ENCODE measurements at places on chromosomes 2 and 18. TPM values are rescaled to one million over a fixed set of nuclear protein-coding genes. Genes with fewer than 3 reads are reported as not detected.

- no peak for DNase-seq
- H3K36me3 ChIP-seq, result no peaks in the 10 kb centered on the region
- H3K27me3 ChIP-seq, result peaks cover 72% of the 10 kb centered on the region
- H3K4me3 ChIP-seq, result peak overlapping the region; percentile 33
- H3K27ac ChIP-seq, result no peak overlapping the region
- H3K4me1 ChIP-seq, result peaks cover 15% of the 10 kb centered on the region
Measured at GRCh38 chr2:176177580-176178037, 10.9 kb upstream of the HOXD1 start.

DNA sequence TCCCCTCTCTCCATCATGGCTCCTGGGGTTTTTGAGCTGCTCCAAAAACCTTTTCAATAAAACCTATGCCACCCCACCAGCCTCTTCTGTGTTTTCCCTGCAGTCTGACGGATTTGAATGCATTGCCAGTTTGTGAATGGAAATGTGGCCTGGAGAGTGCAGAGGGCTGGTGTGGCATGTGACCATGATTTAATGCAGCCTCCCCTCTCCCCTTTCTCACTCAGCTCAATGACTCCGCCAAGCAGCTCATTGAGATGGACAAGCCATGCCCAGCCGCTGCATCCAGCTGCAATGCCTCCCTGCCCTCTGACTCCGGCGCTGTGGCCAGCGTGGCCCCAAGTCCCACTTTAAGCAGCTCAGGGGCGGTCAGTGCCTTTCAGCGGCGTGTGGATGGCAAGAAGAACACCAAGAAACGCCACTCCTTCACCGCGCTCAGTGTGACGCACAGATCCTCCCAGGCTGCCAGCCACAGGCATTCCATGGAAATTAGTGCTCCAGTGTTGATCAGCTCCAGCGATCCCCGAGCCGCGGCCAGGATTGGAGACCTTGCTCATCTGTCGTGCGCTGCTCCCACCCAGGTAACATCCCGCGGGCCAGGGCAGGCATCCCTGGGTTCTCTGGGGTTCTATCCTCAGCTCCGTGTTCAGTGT lies 215.3 kb downstream of the SEPTIN10 start:
- no peaks in the 10 kb centered on the region for H3K4me1 ChIP-seq
- no peak overlapping the region for H3K27ac ChIP-seq
- no peak overlapping the region for H3K4me3 ChIP-seq
- H3K36me3 ChIP-seq, result no peaks in the 10 kb centered on the region

DNA sequence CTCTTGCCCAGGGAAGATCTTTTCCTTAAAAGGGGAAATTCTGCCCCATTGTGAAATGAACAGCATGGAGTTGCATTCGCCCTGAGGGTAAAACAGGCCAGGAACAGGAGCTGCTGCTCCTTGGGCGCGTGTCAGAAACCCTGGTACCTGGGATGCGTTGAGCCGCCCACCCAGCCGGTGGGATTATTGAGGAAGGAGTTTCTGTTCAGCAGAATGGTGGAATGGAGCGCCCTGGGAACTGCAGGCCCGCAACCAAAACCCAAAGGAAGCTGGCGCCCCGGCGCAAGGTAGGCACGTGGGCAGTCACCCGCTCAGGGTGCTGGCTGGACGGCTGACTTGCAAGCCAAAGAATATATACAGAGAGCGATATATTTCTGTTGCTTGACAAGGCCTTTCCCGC lies 73.5 kb downstream of the MTCL1 start:
- peaks cover 7% of the 10 kb centered on the region for H3K36me3 ChIP-seq
- no peaks in the 10 kb centered on the region for H3K27me3 ChIP-seq
- H3K4me3 ChIP-seq, result no peak overlapping the region
- DNase-seq, result no peak
- H3K27ac ChIP-seq, result no peak overlapping the region

- no peak overlapping the region for H3K27ac ChIP-seq
- DNase-seq, result no peak
- H3K4me1 ChIP-seq, result no peaks in the 10 kb centered on the region
- H3K27me3 ChIP-seq, result no peaks in the 10 kb centered on the region
- H3K36me3 ChIP-seq, result no peaks in the 10 kb centered on the region
- H3K4me3 ChIP-seq, result no peak overlapping the region
Measured at GRCh38 chr2:18788592-18788991, 199.2 kb upstream of the NT5C1B start.

- no peaks in the 10 kb centered on the region for H3K4me1 ChIP-seq
- no peak overlapping the region for H3K4me3 ChIP-seq
- no peak overlapping the region for H3K27ac ChIP-seq
Measured at GRCh38 chr18:35089891-35090550, 48.8 kb downstream of the MAPRE2 start.

- no peaks in the 10 kb centered on the region for H3K36me3 ChIP-seq
- H3K4me3 ChIP-seq, result no peak overlapping the region
- DNase-seq, result no peak
- H3K4me1 ChIP-seq, result no peaks in the 10 kb centered on the region
Measured at GRCh38 chr2:24024018-24024417, 14.1 kb downstream of the MFSD2B start.

DNA sequence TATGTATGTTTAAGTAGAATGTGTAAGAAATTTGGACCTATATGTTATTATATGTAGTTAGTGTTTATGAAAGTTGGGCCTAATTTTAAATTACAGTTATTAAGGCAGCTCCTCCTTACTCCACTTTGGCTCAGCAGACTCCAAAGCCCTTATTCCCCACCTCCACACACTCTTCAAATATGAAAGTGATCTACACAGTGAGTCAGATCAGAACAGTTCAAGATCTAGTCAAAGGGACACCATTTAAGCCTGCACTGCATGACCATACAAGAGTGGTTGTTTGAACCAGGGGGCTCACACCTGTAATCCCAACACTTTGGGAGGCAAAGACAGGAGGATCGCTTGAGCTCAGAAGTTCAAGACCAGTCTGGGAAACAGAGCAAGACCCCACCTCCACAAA lies 21.2 kb upstream of the PMAIP1 start:
- no peak overlapping the region for H3K27ac ChIP-seq

DNA sequence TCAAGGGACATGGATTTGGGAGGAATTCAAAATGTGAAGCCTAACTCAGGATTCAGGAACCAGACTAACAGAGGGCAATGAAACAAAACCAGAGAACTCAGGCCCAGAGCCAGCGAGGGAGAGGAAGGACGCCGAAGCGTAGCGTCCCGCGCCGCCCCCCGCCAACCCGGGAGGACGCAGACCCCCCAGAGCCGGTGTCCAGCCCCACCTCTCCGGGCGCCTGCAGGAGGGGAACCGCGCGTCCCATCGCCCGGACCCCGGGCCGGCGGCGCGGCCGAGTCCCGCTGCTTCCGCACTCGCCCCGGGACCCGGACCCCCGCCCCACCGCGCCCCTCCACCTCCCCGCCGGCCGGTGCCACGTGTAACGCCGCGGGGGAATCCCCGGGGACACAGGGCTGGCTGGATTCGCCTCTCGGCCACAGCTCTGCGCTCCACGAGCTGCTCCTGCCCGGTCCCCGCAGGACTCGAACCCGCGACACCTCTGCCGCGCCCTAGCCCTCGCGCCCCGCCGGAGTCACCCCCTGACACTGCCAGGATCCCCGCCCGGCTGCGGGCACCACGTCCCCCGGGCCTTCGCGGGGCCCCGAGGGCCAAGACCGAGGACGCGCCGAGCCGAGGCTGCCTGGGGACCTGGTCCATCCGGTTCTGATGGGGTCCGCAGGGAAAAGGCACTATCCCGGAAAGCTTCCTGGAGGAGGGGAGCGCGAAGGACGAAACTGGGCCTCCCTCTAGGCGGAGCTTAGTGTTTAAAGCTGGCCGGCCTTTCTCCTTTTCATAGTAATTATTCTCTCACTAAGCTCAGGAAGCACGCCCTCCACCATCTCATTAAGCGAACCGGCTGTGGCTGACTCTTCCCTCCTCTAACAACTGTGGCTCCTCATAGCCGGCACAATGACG lies 40.4 kb upstream of the FAM124B start:
- H3K4me3 ChIP-seq, result peak overlapping the region; percentile 39
- no peaks in the 10 kb centered on the region for H3K36me3 ChIP-seq
- no peak for DNase-seq

- peaks cover 86% of the 10 kb centered on the region for H3K4me1 ChIP-seq
- no peaks in the 10 kb centered on the region for H3K27me3 ChIP-seq
- no peaks in the 10 kb centered on the region for H3K36me3 ChIP-seq
- H3K4me3 ChIP-seq, result no peak overlapping the region
- peak; percentile 86 for DNase-seq
Measured at GRCh38 chr2:43266711-43267111, 40.3 kb upstream of the ZFP36L2 start.

DNA sequence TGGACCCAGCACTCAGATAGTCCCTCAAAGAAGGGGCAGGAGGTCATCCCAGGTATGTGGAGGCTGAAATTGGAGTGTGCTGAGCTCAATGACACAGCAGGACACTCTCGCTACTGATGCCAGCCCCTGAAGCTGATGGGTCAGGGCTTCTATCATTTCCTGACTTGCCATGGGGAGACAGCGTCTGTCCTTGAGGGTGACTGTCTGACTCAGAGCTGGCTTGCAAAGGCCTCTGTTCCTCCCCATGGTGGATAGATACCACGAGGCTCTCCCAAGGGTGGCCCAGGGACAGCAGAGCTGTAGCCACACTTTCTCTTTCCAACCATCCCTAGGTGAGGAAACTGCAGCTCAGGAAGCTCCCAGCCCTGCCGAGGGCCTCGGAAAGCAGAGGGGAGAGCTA lies 10.8 kb downstream of the ALPG start:
- H3K27ac ChIP-seq, result no peak overlapping the region
- H3K27me3 ChIP-seq, result peaks cover 20% of the 10 kb centered on the region
- peak; percentile 33 for DNase-seq
- peaks cover 30% of the 10 kb centered on the region for H3K4me1 ChIP-seq
- H3K4me3 ChIP-seq, result no peak overlapping the region

DNA sequence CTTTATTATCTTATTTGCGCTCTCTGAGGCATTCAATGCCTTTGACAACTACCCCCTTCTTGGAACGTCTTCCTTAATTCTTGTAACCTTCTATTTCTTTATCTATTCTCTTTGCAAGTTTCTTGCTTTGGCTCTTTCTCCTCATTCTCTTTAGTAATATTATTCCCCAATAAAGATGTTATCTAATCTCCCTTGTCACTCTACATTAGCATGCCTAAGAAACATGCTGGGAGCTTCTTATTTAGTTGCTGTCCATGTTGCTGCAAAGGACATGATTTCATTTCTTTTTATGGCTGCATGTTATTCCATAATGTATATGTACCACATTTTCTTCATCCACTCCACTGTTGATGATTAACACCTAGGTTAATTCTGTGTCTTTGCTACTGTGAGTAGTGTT lies 113.7 kb downstream of the RDH14 start:
- no peaks in the 10 kb centered on the region for H3K27me3 ChIP-seq
- peak overlapping the region; percentile 55 for H3K27ac ChIP-seq
- H3K36me3 ChIP-seq, result no peaks in the 10 kb centered on the region
- peaks cover 15% of the 10 kb centered on the region for H3K4me1 ChIP-seq
- no peak for DNase-seq
- no peak overlapping the region for H3K4me3 ChIP-seq

DNA sequence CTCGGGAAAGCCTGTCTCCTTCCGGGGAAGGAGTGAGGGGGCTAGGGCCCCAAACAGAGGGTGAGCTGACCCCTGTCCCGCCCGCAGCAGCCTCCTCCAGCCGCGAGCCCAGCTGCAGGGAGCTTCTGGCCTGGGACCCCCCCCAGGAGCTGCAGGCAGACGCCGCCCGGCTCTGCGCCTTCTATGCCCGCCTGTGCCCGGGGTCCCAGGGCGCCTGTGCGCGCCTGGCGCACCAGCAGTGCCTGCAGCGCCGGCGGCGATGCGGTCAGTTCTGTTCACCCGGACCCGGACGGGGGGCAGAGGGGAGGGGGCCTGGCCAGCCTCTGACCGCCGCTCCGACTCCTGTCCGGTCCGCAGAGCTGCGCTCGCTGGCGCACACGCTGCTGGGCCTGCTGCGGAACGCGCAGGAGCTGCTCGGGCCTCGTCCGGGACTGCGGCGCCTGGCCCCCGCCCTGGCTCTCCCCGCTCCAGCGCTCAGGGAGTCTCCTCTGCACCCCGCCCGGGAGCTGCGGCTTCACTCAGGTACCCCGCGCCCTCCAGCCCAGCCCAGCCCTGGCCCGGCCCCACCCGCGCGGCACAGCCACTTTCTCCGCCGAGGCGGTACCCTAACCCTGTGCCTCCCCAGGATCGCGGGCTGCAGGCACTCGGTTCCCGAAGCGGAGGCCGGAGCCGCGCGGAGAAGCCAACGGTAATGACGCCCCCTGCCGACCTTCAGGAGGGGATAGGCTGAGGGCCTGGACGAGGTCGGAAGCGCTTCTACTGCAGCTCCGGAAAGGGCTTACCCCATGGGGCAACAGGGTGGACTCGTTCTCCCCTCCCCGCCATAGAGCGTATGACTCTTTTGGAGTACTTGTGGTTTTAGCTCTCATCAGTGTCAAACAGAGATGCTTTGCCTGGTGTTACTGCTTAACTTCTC lies 2.0 kb upstream of the CHRND start:
- peaks cover 51% of the 10 kb centered on the region for H3K27me3 ChIP-seq
- H3K27ac ChIP-seq, result no peak overlapping the region
- no peak for DNase-seq
- H3K36me3 ChIP-seq, result no peaks in the 10 kb centered on the region
- peak overlapping the region; percentile 9 for H3K4me3 ChIP-seq

DNA sequence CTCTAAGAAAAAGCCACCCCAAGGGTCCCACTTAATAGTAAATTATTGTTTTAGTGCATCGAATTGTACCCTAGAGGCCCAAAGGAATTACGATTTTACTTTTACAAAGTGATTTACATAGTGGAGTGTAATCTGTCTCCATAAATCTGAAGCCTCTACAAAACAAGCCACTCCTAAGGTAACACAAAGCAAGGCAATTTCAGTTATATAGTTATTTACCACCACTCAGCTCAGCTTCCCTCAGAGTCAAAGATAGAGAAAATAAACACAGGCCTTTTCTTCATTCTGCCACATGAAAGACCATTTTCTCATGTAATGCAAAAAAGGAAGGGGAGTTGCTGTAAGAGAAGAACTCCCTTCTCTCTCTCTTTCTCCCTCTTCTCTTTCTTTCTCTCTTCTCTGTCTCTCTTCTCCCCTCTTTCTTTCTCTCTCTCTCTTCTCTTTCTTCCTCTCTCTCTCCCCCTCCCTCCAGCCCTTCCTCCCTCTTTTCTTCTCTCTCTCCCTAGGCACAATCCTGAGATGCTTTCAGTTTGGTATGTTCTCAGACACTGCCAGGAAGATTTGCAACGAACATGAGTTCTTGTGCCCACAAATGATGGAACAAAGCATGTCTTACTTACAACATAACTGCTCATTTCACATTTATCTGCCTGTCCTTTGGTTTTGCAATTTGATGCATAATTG lies 264.5 kb downstream of the BCL2 start:
- H3K36me3 ChIP-seq, result no peaks in the 10 kb centered on the region
- no peaks in the 10 kb centered on the region for H3K27me3 ChIP-seq
- peaks cover 19% of the 10 kb centered on the region for H3K4me1 ChIP-seq
- no peak overlapping the region for H3K4me3 ChIP-seq
- no peak for DNase-seq

- H3K27ac ChIP-seq, result peak overlapping the region; percentile 84
- H3K36me3 ChIP-seq, result peaks cover 21% of the 10 kb centered on the region
- H3K27me3 ChIP-seq, result no peaks in the 10 kb centered on the region
- peaks cover 35% of the 10 kb centered on the region for H3K4me1 ChIP-seq
Measured at GRCh38 chr2:9473308-9473984, 905 bp upstream of the IAH1 start.

The RAD51AP2 gene
- not detected for polyA plus RNA-seq

The CYS1 gene
- 0.83 TPM for polyA plus RNA-seq

The TYMS gene
- 17.3 TPM for polyA plus RNA-seq

The CEBPZOS gene
- polyA plus RNA-seq, result 35.8 TPM

The TRAF3IP1 gene
- polyA plus RNA-seq, result 13.2 TPM

The SEH1L gene
- 18.8 TPM for polyA plus RNA-seq
